ENCODE measurements at places on chromosomes 6 and 20.

- DNase-seq: no peak
Observed at GRCh38 chr6:104003803-104004516, 855.8 kb downstream of the HACE1 start.

DNA sequence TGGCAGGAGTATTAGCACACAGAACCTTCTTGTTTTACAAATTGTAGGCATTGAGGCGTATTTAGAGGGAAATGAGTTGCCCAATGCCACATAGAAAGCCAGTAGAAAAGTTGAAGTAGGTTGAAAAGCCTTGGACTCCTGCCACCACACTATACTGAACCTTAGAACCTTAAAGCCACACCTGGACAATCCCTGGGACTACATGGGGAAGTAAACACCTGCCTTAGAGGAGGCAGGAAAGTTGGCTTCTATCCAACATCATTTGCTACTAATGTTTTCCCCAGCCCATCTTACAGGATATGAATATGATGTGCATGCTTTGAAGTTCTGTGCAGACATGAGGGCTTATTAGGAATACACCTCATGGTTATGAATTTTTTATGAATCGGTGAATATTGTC, 5.3 kb upstream of the EPPIN start:
- DNase-seq: peak; percentile 81

DNA sequence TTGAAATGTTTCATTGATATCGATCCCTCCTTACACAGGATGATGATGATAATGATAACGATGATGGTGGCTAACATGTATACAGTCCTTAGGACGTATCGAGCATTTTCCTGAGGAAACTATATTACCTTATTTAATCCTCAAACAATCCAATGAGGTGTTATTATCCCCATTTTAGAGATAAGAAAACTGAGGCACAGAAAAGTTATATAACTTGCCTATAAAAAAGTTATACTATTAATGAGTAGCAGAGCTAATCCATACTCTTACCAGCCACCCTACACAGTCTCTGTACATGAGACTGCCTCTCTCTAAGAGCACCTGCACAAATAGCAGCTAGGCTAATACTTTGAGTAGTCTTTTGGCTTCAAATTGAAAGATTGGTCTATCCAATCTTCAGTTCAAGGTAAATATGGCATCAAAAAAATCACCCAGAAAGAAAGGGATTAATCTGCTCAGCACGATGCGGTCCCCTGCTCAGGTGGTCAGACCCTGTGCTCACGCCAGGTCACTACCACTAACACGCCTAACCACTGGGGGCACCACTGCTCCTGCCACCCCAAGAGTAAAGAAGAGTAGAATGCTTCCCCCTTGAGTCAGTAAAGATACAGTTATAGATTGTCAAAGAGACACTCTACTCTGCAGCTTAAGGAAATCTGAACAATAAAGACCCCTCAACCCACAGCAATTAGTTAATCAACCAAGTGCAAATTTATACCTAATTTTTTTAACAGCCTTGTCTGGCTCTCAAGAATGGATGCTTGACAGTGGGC, 15.0 kb downstream of the GABBR1 start:
- no peak for DNase-seq

- no peak for DNase-seq
Observed at GRCh38 chr20:53395188-53395923, 198.3 kb downstream of the ZNF217 start.

- no peak for DNase-seq
Observed at GRCh38 chr20:23918101-23918862, 38.7 kb upstream of the CST5 start.

Measured in NCI-H1105 treated with DMSO at 0.1 percent for 48 hours (cell line).